ENCODE measurements at places on chromosomes 3 and 15. TPM values are rescaled to one million over a fixed set of nuclear protein-coding genes. Genes with fewer than 3 reads are reported as not detected.
A peak's percentile ranks its signal among the peaks of the same experiment; 100 is the strongest.

CD86 gene
- total RNA-seq = not detected

AVEN gene
- 7.6 TPM for total RNA-seq

DNA sequence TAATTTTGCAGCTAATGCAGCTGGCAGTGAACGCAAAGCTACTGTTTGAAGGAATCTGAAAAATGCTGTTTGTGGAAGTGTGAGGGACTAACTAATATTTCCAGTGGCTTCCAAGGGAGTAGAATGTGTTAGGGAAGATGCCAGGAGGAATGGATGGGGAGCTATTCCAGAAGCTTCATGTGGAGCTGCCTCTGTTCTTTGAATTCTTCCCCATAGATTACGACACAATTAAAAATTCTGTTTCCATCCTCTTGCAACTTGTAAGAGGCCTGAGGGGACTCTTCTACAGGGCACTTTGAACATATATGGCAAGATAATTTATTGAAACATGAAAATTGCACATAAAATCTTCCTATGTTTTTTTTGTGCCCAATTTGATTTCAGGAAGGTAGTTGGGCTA lies 74.3 kb upstream of the CTXND1 start:
- H3K27ac ChIP-seq = no peak overlapping the region
- no peaks in the 10 kb centered on the region for H3K4me1 ChIP-seq
- no peak overlapping the region for H3K4me3 ChIP-seq

GRCh38 chr3:135865553-135865952 lies 100.0 kb upstream of the PPP2R3A start:
- DNase-seq = no peak
- no peaks in the 10 kb centered on the region for H3K27me3 ChIP-seq
- H3K4me3 ChIP-seq = no peak overlapping the region
- H3K4me1 ChIP-seq = no peaks in the 10 kb centered on the region
- no peaks in the 10 kb centered on the region for H3K36me3 ChIP-seq

- no peak for DNase-seq
- no peaks in the 10 kb centered on the region for H3K27me3 ChIP-seq
- no peak overlapping the region for H3K4me3 ChIP-seq
- no peaks in the 10 kb centered on the region for H3K36me3 ChIP-seq
These were observed 214.3 kb downstream of the SQOR start for GRCh38 chr15:45849136-45849535.

GRCh38 chr15:85541744-85542143 lies 161.3 kb downstream of the AKAP13 start:
- H3K27me3 ChIP-seq = no peaks in the 10 kb centered on the region
- no peak for DNase-seq
- no peaks in the 10 kb centered on the region for H3K36me3 ChIP-seq
- peaks cover 39% of the 10 kb centered on the region for H3K4me1 ChIP-seq
- H3K27ac ChIP-seq = peak overlapping the region; percentile 75

FGF7 gene
- total RNA-seq = 11.2 TPM

DNA sequence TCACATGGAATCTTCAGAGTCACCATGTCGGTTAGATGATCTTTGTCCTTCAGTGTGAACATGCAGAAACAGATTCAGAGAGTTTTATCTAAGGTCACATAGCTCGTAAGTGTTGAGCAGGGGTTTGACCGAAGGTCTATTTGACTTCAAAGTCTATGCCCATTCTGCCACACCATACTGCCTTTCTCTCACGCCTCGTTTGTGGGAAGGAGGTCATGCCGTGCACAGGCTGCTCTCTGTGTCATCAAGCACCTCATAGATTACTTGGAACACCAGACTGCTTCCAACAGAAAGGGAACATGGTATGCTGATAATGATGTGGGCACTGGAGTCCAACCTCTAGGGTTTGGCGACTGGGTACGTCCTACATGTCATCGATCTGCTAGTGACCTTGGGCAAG lies 128.8 kb downstream of the SV2B start:
- no peak for DNase-seq
- H3K27me3 ChIP-seq = no peaks in the 10 kb centered on the region
- no peak overlapping the region for H3K4me3 ChIP-seq
- H3K27ac ChIP-seq = no peak overlapping the region
- no peaks in the 10 kb centered on the region for H3K36me3 ChIP-seq
- H3K4me1 ChIP-seq = no peaks in the 10 kb centered on the region

- no peak for DNase-seq
- no peaks in the 10 kb centered on the region for H3K4me1 ChIP-seq
- no peak overlapping the region for H3K4me3 ChIP-seq
- H3K27ac ChIP-seq = peak overlapping the region; percentile 17
- H3K36me3 ChIP-seq = no peaks in the 10 kb centered on the region
These were observed 424.1 kb upstream of the THBS1 start for GRCh38 chr15:39156646-39157250.

DNA sequence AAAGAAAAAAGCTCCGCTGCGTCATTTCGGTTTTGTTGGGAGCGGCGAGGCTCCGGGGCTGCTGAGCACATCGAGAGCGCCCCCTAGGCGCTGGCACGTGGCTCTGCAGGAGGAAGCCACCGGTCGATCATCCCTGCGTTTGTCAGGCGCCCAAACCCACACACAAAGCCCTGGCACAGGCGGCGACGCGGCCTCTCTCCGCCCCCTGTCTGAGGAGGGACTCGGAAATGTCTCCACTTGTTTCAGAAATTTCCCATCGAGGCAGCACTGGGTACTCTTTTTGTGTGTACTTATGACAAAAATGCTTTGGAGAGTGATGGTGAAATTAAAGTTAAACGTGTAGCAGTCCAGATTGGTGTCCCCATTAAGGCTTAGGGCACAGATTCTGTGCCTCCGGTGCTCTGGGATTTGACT lies 407.3 kb upstream of the ONECUT1 start:
- H3K27ac ChIP-seq = no peak overlapping the region
- H3K27me3 ChIP-seq = peaks cover 15% of the 10 kb centered on the region
- H3K4me1 ChIP-seq = no peaks in the 10 kb centered on the region
- H3K36me3 ChIP-seq = no peaks in the 10 kb centered on the region

GRCh38 chr3:182108371-182108770 lies 396.6 kb downstream of the SOX2 start:
- no peaks in the 10 kb centered on the region for H3K4me1 ChIP-seq
- no peak overlapping the region for H3K27ac ChIP-seq
- no peak overlapping the region for H3K4me3 ChIP-seq
- DNase-seq = no peak
- H3K27me3 ChIP-seq = no peaks in the 10 kb centered on the region
- no peaks in the 10 kb centered on the region for H3K36me3 ChIP-seq

- H3K4me1 ChIP-seq = peaks cover 8% of the 10 kb centered on the region
- H3K27ac ChIP-seq = no peak overlapping the region
- no peak overlapping the region for H3K4me3 ChIP-seq
- no peaks in the 10 kb centered on the region for H3K27me3 ChIP-seq
- no peaks in the 10 kb centered on the region for H3K36me3 ChIP-seq
These were observed 14.7 kb downstream of the GABRR3 start for GRCh38 chr3:98020412-98020811.

ZNF385D gene
- 0.40 TPM for total RNA-seq

MYL3 gene
- 1.4 TPM for total RNA-seq

GRCh38 chr3:4856986-4857385 lies 122.3 kb upstream of the BHLHE40 start:
- H3K4me1 ChIP-seq = no peaks in the 10 kb centered on the region
- no peaks in the 10 kb centered on the region for H3K27me3 ChIP-seq
- no peak overlapping the region for H3K27ac ChIP-seq
- no peak for DNase-seq

- H3K36me3 ChIP-seq = peaks cover 68% of the 10 kb centered on the region
- no peaks in the 10 kb centered on the region for H3K27me3 ChIP-seq
- H3K4me1 ChIP-seq = no peaks in the 10 kb centered on the region
These were observed 38.2 kb upstream of the HCLS1 start for GRCh38 chr3:121698901-121699300.

GRCh38 chr3:117756563-117756962 lies 1047.0 kb downstream of the TUSC7 start:
- H3K4me1 ChIP-seq = no peaks in the 10 kb centered on the region
- no peak overlapping the region for H3K4me3 ChIP-seq
- H3K36me3 ChIP-seq = no peaks in the 10 kb centered on the region
- no peaks in the 10 kb centered on the region for H3K27me3 ChIP-seq
- H3K27ac ChIP-seq = no peak overlapping the region
- DNase-seq = no peak

PLIN1 gene
- 12.7 TPM for total RNA-seq

- peaks cover 14% of the 10 kb centered on the region for H3K27me3 ChIP-seq
- H3K36me3 ChIP-seq = no peaks in the 10 kb centered on the region
- peak overlapping the region; percentile 61 for H3K27ac ChIP-seq
These were observed 5.1 kb downstream of the RBP1 start for GRCh38 chr3:139534455-139534812.

- no peak overlapping the region for H3K4me3 ChIP-seq
- H3K27ac ChIP-seq = no peak overlapping the region
- no peaks in the 10 kb centered on the region for H3K27me3 ChIP-seq
- H3K4me1 ChIP-seq = no peaks in the 10 kb centered on the region
- no peaks in the 10 kb centered on the region for H3K36me3 ChIP-seq
These were observed 93.7 kb downstream of the NPTN start for GRCh38 chr15:73539212-73540128.

- DNase-seq = peak; percentile 72
- peak overlapping the region; percentile 87 for H3K27ac ChIP-seq
- peak overlapping the region; percentile 79 for H3K4me3 ChIP-seq
- peaks cover 28% of the 10 kb centered on the region for H3K27me3 ChIP-seq
These were observed 218 bp upstream of the TRPC1 start for GRCh38 chr3:142723665-142723967.

Measured in transverse colon (tissue), 4 donors.